ENCODE measurements at places on chromosomes 6 and 20.

DNA sequence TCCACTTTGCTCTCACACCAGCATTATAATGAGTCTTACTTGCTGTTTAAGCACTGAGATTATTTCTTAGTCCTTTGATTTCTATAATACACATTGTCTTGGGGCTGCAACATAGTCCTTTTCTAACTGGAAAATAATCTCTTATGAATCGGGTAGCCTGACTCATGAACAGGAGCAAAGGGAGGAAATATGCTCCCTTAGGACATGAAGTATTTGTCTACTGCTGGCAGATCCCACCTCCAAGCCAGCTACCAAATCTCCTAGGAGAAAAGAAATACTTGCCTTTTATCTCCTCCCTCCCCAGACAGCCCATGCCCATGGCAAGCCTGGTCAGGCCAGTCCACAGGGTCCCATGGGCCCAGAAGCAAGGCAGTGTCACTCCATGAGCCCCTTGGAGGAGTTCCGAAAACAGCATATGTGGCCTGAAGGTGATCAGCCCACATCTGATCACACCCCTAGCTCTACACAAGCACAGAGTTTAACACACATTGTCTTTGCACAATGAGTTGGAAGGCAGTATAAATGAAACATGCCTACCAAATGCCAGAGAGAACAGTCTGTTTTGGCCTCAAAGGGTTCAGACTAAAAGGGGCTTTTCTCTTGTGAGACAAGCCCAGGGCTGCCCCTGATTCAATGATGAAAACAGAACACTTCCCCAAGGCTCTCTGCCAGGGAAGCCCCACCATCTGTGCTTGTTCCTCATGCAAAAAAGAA lies 37.1 kb upstream of the SLC4A11 start:
- DNase-seq, result no peak

DNA sequence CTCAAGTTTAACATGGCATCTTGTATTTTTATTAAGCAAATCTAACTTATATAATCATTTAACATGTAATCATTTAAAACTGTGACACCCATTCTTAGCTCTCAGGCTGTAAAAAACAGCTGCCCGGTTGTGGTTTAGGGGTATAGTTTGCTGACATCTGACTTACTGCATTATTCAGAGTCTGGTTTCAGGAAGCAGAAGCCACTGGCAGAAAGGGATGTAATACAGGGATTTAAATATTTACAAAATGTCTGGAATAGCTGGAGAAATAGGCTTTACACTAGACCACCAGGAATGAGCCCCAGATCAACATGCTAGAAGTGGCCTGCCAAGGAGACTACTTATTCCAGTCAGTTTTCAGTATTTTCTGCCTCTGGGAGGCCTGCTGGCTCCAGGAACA lies 421.1 kb downstream of the CD109 start:
- DNase-seq, result no peak

GRCh38 chr6:66662721-66663507 lies 955.9 kb upstream of the EYS start:
- DNase-seq, result no peak

GRCh38 chr20:47527004-47527800 lies 25.5 kb downstream of the NCOA3 start:
- DNase-seq, result no peak

GRCh38 chr6:17930321-17930993 lies 57.0 kb downstream of the KIF13A start:
- DNase-seq, result peak; percentile 61

DNA sequence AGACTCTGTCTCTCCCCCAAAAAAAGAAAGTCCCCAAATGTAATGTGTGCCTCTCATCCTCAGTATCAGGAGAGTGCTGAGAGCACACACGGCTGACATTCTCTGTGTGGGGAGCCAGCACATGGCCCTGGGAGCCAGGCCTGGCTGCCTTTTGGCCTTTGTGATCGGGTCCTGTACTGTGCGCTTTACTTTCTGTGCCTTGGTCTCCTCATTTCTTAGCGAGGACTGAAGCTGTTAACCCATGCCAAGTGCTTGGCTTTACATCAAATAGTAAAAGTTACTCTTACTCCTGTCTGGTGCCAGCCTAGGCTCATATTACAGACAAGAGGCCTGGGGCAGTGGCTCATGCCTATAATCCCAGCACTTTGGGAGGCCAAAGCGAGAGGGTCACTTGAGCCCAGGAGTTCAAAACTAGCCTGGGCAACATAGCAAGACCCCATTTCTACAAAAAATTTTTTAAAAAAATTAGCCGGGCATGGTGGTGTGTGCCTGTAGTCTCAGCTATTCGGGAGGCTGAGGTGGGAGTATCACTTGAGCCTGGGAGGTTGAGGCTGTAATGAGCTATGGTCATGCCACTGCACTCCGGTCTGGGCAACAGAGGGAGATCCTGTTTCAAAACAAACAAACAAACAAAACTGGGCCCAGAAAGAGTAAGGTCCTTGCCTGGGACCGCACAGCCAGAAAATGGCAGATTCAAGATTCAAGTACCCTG lies 50.3 kb downstream of the SNAI1 start:
- DNase-seq, result no peak

GRCh38 chr6:53369876-53370515 lies 21.2 kb upstream of the ELOVL5 start:
- DNase-seq, result no peak

DNA sequence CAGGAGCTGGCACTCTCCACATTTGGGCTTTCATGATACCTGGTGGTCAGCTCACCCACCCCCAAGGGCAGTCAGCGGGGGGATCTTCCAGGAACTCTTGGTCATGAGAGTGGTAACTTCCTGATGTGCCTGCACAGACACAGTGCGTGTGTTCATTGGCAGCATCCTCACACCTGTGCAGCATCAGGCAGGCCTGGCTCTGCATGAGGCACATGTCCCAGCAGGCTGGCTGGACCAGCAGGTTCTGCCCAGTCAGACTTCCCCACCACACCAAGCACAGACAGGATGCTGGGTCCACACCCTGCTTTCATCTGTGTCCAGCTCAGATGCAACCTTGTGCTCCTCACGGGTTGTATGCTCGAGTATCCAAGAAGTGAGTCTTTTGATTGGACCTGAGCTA lies 15.7 kb upstream of the UNC93A start:
- DNase-seq, result no peak

- no peak for DNase-seq
Measured at GRCh38 chr20:15656124-15656523, 917.1 kb downstream of the KIF16B start.

- peak; percentile 64 for DNase-seq
Measured at GRCh38 chr6:2522521-2522920, 228.2 kb downstream of the MYLK4 start.

- DNase-seq, result no peak
Measured at GRCh38 chr6:10961837-10962236, 75.0 kb downstream of the SYCP2L start.

GRCh38 chr6:130604841-130605399 lies 222.3 kb upstream of the SMLR1 start:
- DNase-seq, result no peak

Data from inflammatory macrophage treated with lipopolysaccharide for 4 hours (primary cell).